ENCODE measurements at places on chromosomes 2 and 18. TPM values are rescaled to one million over a fixed set of nuclear protein-coding genes. Genes with fewer than 3 reads are reported as not detected.
A peak's percentile ranks its signal among the peaks of the same experiment; 100 is the strongest.

The SF3B1 gene
- total RNA-seq: 253 TPM

- H3K4me3 ChIP-seq: no peak overlapping the region
- H3K27ac ChIP-seq: no peak overlapping the region
- DNase-seq: peak; percentile 80
- H3K27me3 ChIP-seq: no peaks in the 10 kb centered on the region
Measured at GRCh38 chr2:54555318-54555837, 99.3 kb downstream of the SPTBN1 start.

DNA sequence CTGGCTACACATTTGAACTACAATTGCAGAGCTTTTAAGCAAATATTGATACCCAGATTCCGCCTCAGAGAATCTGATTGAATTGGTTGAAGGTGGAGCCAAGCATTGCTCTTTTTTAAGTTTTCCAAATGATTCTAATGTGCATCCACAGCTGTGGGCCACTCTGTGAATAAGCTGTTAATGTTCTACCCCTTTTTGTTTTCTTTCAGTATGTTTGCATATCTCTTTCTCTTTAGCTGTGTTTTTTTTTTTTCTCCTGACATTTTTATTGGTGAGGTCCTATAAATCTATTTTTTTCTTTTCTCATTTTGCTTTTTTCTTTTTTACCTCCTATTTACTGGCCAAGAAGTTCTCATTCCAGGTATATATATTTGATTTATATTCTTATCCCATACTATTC lies 6.5 kb downstream of the SCN3A start:
- no peaks in the 10 kb centered on the region for H3K36me3 ChIP-seq
- H3K27me3 ChIP-seq: no peaks in the 10 kb centered on the region
- DNase-seq: no peak
- H3K4me1 ChIP-seq: no peaks in the 10 kb centered on the region

DNA sequence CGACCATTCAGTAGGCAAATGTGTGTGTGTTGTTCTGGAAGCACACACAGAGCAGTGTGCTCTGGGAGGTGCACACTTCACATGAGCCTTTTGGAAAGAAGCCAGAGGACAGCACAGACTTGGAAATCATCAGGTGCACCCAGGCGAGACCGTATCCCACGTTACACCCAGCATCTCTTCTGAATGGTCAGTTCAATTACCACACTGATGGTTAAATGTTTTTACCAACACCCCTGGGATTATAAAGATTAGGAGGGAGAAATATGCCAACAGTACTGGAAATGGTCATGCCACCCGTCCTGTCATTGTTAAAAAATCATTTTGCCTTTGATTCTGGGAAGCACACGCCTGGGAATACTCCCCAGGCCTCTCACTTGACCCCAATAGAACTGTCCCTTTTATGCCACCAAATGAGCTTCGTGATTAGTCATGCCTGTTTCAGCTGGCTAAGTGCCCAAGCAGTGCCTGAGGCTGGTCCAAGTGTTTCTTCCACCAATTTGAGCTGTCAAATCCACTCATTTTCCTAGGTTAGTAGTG lies 183.7 kb downstream of the NRP2 start:
- H3K27ac ChIP-seq: no peak overlapping the region
- DNase-seq: no peak
- peaks cover 9% of the 10 kb centered on the region for H3K4me1 ChIP-seq
- H3K36me3 ChIP-seq: no peaks in the 10 kb centered on the region
- H3K4me3 ChIP-seq: no peak overlapping the region
- peaks cover 2% of the 10 kb centered on the region for H3K27me3 ChIP-seq

GRCh38 chr2:75654012-75654411 lies 7.4 kb downstream of the MRPL19 start:
- no peak for DNase-seq
- no peak overlapping the region for H3K4me3 ChIP-seq
- no peaks in the 10 kb centered on the region for H3K27me3 ChIP-seq
- H3K4me1 ChIP-seq: no peaks in the 10 kb centered on the region
